Suppressor macrophage treated with lipopolysaccharide for 4 hours (primary cell): ENCODE measurements at places on chromosomes 11 and 22.

- DNase-seq = no peak
Measured at GRCh38 chr22:40322021-40322420, 24.3 kb upstream of the ADSL start.

GRCh38 chr11:15171956-15172355 is 57.2 kb downstream of the INSC start:
- DNase-seq = no peak

- no peak for DNase-seq
Measured at GRCh38 chr22:48495751-48496080, 1332.0 kb downstream of the BRD1 start.

DNA sequence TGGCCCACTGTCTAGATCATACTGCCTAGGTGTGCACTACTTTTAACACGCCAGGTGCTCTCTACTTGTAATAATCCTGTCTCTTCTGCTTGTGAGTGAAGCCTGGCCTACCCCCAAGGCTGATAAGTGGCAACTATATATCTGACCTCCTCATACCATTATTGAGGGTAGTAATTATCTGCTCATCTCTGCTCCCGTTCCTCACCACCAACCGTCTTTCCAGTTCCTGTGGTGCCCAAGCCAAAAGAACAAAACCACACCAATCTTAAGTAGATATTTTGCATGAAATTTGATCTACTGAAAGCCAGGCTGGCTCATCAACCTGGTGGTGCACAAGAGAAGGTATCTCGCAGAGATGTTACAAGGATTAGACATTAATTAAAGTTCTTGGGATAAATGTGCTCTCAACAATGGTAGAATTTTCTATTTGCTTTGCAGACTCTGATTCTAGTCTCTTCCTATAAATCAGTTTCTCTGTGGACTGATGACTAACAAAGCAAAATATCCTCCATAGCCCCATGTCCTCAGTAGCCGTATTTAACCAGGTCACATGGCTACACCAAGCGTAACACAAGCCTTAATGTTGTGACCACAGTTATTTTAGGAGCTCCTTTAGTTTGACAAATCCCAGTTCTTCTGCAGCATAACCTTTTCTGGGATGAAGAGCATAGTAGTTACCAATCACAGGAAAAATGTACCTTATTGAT is 267.2 kb downstream of the NTM start:
- no peak for DNase-seq

DNA sequence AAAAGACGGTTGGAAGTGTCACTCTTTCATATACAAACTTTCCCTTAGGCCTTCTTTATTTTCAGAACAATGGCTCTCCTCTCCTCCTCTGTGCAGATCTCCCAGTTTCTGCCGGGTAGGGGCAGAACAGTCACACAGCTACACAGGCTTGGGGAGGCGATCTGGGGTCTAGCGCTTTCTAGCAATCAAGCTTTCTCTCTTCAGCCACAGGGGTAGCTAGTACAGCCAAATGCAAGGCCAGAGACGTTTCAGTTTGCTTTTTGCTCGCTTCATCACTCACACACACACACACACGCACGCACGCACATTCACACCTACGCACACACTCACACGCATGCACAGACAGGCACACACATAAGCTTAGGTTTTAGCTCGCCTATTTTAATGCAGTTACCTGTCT is 104.3 kb downstream of the SPATA19 start:
- DNase-seq = no peak

DNA sequence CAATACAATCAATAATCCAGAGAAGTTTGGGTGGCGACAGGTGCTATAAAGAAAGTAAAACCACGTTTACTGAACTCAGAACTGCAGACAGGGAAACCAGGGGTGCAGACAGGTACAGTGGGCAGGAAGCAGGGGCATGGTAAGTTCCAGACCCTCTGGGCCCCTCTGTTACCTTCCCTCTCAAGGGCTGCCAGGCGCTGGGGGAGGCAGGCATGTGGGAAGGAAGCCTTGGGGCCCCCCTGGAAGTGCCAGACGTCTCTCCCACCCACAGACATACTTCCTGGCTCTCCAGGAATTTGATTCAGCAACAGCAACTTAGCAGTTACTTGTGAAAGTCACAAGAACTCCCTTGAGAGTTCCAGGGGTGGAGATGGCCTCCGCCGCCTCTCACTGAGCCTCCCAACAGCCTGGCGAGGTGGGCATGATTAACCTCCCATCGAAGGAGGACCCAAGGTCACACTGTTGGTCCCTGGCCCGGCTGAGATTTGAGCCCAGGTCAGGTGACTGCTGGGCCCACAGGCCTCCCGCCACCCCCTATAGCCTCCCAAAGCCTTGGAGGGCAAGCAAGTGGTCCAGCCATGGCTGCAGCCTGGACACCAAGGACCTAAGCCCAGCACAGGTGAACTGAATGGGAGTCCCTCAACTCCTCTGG is 14.1 kb upstream of the TSKU start:
- no peak for DNase-seq

- no peak for DNase-seq
Measured at GRCh38 chr11:84142411-84142810, 856.2 kb upstream of the CCDC90B start.

DNA sequence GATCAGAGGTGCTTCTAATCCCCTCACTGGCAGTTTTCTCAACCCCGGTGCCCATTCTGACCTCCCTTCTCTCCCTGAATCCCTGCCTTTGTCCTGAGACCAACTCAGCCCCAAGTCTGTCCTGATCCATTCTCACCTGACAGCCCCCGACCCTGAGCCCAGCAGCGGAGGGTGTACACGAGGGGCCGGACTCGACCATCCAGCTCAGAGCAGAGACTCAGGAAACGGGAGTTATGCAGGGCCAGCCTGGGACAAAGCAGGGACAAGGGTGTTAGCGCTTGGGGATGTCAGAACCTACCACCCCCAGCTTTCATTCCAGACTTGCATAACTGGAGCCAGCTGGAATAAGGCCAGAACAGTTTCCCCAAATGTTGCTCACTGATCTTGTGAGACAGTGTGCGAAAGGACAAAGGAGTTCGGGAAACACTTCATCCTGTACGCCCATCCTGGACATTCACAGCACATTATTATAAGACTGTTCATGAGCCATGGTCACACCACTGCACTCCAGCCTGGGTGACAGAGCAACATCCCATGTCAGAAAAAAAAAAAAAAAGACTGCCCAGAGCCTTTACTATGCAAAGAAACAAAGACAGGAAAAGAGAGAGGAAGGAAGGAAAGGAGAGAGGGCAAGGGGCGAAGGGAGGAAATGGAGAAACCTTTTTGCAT is 3.5 kb upstream of the EEF1G start:
- DNase-seq = peak; percentile 67
